ENCODE measurements at places on chromosomes 1 and 21. TPM values are rescaled to one million over a fixed set of nuclear protein-coding genes. Genes with fewer than 3 reads are reported as not detected.

The MAST2 gene
- 18.8 TPM for total RNA-seq

The RIT1 gene
- total RNA-seq: 25.8 TPM

The SLC22A15 gene
- total RNA-seq: 5.4 TPM

The TMEM240 gene
- total RNA-seq: 1.3 TPM

The EXO1 gene
- total RNA-seq: 8.2 TPM

The ZMYM1 gene
- total RNA-seq: 18.6 TPM

The S100A7 gene
- total RNA-seq: not detected

The KLF17 gene
- total RNA-seq: not detected

The CGN gene
- 14.9 TPM for total RNA-seq

The IL20 gene
- total RNA-seq: not detected

The BMP8A gene
- total RNA-seq: 203 TPM

The DISP3 gene
- total RNA-seq: not detected

The C2CD4D gene
- total RNA-seq: not detected

The RGS16 gene
- total RNA-seq: 23.1 TPM

The S100A1 gene
- 152 TPM for total RNA-seq

The RCSD1 gene
- total RNA-seq: 7.1 TPM

The EFHD2 gene
- 62.6 TPM for total RNA-seq

The MASP2 gene
- not detected for total RNA-seq

The PATJ gene
- total RNA-seq: 107 TPM

The TMCO4 gene
- total RNA-seq: 34.3 TPM

The SLC26A9 gene
- total RNA-seq: 3.5 TPM

The MPL gene
- 0.22 TPM for total RNA-seq

The LMO4 gene
- 53.3 TPM for total RNA-seq

The SEMA6C gene
- total RNA-seq: 2.5 TPM

The NPPB gene
- not detected for total RNA-seq

The SYDE2 gene
- 15.2 TPM for total RNA-seq

The ARTN gene
- total RNA-seq: 0.40 TPM

The TSPAN2 gene
- 4.6 TPM for total RNA-seq

The S100A3 gene
- total RNA-seq: 0.83 TPM

The SH3BP5L gene
- 30.3 TPM for total RNA-seq

The AADACL3 gene
- total RNA-seq: not detected

The FBLIM1 gene
- 11.4 TPM for total RNA-seq

The GJB3 gene
- not detected for total RNA-seq

The SYT2 gene
- not detected for total RNA-seq

The EPHA2 gene
- total RNA-seq: 31.7 TPM

The FLG2 gene
- not detected for total RNA-seq

The RBM11 gene
- 14.8 TPM for total RNA-seq

The IVL gene
- total RNA-seq: not detected

The SPRR1B gene
- not detected for total RNA-seq

The CYP4X1 gene
- total RNA-seq: 5.6 TPM

The RHD gene
- not detected for total RNA-seq

The ALG14 gene
- total RNA-seq: 4.6 TPM

The IGSF9 gene
- total RNA-seq: 1.2 TPM

Measured in thyroid gland (tissue), 4 donors.